ENCODE measurements at places on chromosomes 16 and 17.

DNA sequence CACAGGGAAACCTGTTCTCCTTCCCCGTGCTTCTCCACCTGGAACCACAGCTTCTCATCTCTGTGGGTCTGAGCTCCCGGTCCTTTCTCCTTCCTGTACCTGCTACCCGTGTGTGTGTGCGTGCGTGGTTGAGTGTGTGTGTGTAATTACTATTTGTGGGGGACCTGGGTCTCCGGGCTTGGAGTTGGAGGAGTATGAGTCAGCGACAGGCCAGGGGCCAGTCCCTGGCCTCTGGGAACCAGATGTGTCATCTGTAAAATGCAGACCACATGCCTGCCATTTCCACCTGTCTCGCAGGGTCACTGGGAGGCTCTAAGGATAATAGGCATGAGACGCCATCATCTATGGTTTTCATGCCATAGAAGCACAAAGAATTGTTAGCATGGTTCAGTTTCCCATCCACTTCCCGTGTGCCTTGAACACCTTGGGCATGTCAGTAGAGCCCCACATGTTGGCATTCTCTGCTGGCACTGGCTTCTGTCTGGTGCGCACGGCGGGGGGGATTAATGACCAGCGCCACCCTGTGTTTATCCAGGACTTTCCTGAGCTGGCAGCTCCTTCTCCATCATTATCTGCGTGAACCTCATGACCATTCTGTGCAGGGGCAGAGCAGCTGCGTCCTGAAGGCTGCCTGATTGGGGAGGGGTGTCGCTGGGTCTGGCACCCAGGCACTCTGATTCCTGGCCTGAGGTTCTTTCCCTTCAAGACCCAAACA, 1.5 kb downstream of the ZNF205 start:
- no peak for DNase-seq

DNA sequence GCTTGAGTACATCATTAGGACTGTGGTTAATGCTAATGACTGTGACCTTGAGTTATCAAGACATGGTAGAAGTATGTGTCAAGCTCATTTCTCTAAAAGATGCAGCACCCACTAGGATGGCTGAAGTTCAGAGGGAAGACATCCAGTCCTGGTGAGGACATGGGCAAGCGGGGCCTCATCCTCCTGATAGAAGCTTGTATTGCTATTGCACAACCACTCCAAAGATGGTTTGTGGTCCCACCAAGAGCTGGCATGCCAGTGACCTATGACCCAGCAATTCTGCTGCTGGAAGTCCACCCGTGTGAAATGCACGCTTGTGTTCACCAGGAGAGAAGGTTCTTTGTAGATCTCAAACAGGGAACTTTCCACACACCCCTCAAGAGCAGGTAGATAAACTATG, 14.2 kb downstream of the SOX8 start:
- no peak for DNase-seq

- DNase-seq: no peak
Observed at GRCh38 chr17:15262291-15263205, 2.6 kb downstream of the PMP22 start.

GRCh38 chr16:64872101-64872500, 249.8 kb downstream of the CDH11 start:
- DNase-seq: no peak

- DNase-seq: peak; percentile 33
Observed at GRCh38 chr16:89319886-89320781, 102.6 kb downstream of the ZNF778 start.

DNA sequence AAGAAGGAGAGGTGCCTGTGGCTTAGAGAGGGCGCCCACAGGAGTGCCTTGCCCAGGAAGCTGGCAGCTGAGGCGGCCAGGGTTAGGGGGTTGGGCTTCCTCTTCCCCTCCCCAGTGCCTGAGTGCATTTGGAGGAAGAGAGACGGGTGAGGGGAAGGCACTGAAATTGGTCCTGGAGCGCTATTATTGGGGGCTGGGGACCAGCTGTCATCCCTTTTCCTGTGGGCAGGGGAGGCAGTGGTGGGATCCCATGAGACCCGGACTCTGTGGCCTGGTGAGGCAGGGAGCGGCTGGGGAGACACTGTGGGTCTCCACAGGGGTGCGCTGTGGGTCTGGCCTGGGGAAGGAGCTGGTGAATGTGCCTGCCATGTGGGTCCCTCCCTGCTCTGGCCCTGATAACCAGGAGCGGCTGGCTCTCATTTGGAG, 259.7 kb downstream of the SEC14L1 start:
- peak; percentile 71 for DNase-seq

DNA sequence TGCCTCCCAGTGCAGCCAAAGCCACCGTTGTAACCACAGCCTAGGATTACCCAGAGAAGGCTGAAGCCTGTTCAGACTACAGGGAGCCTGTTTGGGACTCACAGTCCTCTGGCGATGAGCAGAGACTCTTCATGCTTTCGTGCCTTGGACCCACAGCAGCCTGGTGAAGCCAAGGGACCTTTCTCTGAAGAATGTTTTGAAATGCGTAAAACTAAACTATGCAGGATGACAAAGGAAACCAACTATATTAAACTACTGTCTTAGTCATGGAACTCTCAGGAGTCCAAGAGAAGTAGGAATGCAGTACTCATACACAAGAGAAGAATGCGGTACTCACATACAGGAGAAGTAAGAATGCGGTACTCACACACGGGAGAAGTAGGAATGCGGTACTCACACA, 20.9 kb downstream of the ABR start:
- DNase-seq: no peak

DNA sequence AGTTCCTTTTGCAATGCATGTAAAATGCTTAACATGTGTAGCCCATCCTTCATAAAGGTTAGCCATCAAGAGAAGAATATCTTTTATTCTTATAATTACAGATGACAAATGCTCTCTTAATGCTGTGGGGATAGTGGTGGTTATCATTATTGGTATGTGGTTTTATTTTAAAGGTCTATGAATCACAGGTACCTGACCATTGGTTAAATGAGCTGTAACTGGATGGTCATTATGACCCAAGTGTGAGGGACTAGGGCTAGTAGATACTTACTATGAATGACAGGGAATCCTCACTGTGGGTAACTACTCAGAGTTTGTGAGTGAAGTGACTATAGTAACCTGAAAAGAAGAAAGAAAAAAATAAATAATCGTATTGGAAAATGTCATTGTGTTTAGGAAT, 78.8 kb downstream of the CDRT15 start:
- no peak for DNase-seq

GRCh38 chr17:39889200-39889599, 21.2 kb downstream of the ZPBP2 start:
- DNase-seq: no peak

GRCh38 chr16:86343796-86344585, 166.3 kb upstream of the FOXF1 start:
- DNase-seq: no peak

DNA sequence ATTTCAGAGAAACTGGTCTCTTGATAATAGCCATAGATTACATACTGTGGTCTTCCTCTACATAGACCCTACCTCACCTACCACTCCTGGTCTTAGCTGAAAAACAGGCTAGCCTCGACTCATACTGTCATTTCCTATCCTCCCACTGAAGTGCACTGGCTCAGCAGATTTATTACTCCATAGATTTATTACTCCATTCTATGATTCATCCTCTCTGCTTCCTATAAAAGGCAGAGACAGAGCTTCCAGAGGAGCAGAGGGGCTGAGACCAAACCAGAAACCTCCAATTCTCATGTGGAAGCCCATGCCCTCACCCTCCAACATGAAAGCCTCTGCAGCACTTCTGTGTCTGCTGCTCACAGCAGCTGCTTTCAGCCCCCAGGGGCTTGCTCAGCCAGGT, at the start of gene CCL7:
TSS of gene CCL7 (plus strand) at position 253 of the 400 bp plus-strand sequence. CDS start at position 323, 70 bp downstream.
- no peak for DNase-seq

GRCh38 chr16:86251682-86252081, 258.6 kb upstream of the FOXF1 start:
- no peak for DNase-seq
